ENCODE measurements at places on chromosomes 13 and 19. TPM values are rescaled to one million over a fixed set of nuclear protein-coding genes. Genes with fewer than 3 reads are reported as not detected.

- H3K36me3 ChIP-seq = peaks cover 23% of the 10 kb centered on the region
- H3K27me3 ChIP-seq = no peaks in the 10 kb centered on the region
- peak; percentile 71 for DNase-seq
- peak overlapping the region; percentile 62 for H3K27ac ChIP-seq
- H3K4me3 ChIP-seq = no peak overlapping the region
Measured at GRCh38 chr13:97367016-97367822, 66.8 kb upstream of the RAP2A start.

DNA sequence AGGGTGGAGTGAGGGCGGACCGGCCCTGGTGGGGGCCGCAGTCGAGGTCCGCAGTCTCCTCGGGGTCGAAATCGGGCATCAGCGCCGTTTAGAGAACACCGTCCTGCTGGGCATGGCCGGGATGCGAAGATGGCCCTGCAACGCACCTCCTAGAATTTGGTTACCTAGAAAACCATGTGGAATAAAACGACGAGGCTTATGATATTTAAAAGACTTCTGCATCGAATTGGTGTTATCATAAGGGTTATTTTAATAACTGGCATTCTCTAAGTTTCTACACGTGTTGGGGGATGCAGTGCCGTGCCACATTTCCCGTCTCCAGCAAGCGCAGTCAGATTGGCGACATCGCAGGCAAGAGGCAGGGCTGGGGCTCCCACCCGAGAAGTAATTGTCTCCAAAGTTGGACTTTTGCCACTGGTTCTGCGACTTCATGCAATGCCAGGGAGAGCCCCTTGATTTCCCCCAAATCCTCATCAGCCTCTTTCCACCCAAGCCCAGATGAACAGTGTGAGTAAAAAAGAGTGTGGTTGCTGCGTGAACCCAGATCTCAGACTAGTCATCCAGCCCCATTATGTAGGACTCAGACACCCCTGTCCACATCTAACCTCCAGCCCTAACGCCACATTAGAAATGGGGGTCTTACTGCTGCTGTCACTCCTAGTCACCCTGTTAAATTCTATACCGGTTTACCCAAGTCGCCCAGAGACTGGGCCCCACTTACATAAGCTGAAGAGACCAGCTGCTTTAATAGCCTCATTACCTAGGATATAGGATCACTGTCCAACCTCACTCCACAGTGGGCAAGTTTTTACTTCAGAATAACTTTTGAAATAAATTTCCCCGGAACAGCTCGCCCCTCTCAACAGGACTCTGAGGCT, 571 bp upstream of the DHRS12 start:
- H3K27ac ChIP-seq = peak overlapping the region; percentile 89
- H3K27me3 ChIP-seq = no peaks in the 10 kb centered on the region
- peaks cover 46% of the 10 kb centered on the region for H3K4me1 ChIP-seq
- H3K36me3 ChIP-seq = no peaks in the 10 kb centered on the region

DNA sequence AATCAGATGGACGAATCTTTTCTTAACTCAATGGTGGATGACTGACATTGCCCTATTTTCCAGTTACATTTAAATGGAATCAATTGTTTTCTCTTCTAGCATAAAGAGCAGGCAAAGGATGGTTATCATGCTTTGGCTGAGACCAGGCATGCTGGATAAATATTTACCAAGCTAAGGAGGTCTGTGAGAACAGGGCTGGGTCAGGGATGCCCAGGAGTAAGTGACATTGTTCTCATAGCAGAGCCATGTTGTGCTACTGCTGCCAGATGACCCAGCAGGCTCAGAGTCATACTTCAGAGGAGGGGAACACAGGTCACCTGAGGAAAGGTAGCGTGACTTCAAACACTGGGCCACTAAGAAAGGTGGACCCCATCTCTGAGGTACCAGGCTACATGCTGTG, 116.0 kb upstream of the RNF113B start:
- H3K4me1 ChIP-seq = no peaks in the 10 kb centered on the region
- DNase-seq = no peak
- no peaks in the 10 kb centered on the region for H3K27me3 ChIP-seq
- H3K27ac ChIP-seq = no peak overlapping the region
- no peaks in the 10 kb centered on the region for H3K36me3 ChIP-seq

- H3K27me3 ChIP-seq = no peaks in the 10 kb centered on the region
- no peaks in the 10 kb centered on the region for H3K4me1 ChIP-seq
- H3K27ac ChIP-seq = no peak overlapping the region
- H3K36me3 ChIP-seq = no peaks in the 10 kb centered on the region
- no peak overlapping the region for H3K4me3 ChIP-seq
Measured at GRCh38 chr13:54162069-54162468, 1133.5 kb downstream of the OLFM4 start.

GRCh38 chr19:772730-773436, 22.0 kb downstream of the MISP start:
- no peak overlapping the region for H3K4me3 ChIP-seq
- no peaks in the 10 kb centered on the region for H3K27me3 ChIP-seq
- H3K27ac ChIP-seq = no peak overlapping the region
- no peaks in the 10 kb centered on the region for H3K36me3 ChIP-seq
- no peak for DNase-seq

GRCh38 chr19:18021121-18021755, 13.3 kb downstream of the ARRDC2 start:
- peak overlapping the region; percentile 54 for H3K4me3 ChIP-seq
- H3K27ac ChIP-seq = peak overlapping the region; percentile 100
- DNase-seq = peak; percentile 92
- no peaks in the 10 kb centered on the region for H3K36me3 ChIP-seq
- H3K4me1 ChIP-seq = peaks cover 75% of the 10 kb centered on the region
- H3K27me3 ChIP-seq = no peaks in the 10 kb centered on the region

- peaks cover 14% of the 10 kb centered on the region for H3K4me1 ChIP-seq
- no peaks in the 10 kb centered on the region for H3K36me3 ChIP-seq
- no peaks in the 10 kb centered on the region for H3K27me3 ChIP-seq
- no peak overlapping the region for H3K4me3 ChIP-seq
- peak overlapping the region; percentile 18 for H3K27ac ChIP-seq
Measured at GRCh38 chr13:40508767-40509342, 157.6 kb downstream of the FOXO1 start.

DNA sequence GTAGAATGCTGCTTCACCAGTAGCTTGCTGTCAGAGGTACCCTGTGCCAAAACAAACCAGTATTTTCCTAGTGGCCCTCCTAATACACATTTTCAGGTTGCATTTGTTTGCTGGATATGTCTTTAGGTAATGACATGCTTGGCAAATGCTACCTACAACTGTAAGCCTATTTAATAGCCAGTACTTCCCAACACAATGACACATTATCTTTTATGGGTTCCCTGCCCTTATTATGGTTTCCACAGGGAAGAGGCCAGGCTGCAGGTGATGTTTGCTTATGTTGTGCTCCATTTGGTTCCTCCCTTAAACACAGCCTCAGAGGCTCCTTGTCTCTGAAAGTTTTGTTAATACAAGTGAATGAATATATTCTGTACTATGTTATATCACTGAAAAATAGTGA, 24.7 kb downstream of the FRY start:
- no peaks in the 10 kb centered on the region for H3K27me3 ChIP-seq
- no peak for DNase-seq
- H3K4me1 ChIP-seq = peaks cover 28% of the 10 kb centered on the region

GRCh38 chr13:44870456-44870929, 118.8 kb downstream of the NUFIP1 start:
- no peak overlapping the region for H3K4me3 ChIP-seq
- DNase-seq = peak; percentile 99
- peak overlapping the region; percentile 86 for H3K27ac ChIP-seq
- H3K36me3 ChIP-seq = no peaks in the 10 kb centered on the region

DNA sequence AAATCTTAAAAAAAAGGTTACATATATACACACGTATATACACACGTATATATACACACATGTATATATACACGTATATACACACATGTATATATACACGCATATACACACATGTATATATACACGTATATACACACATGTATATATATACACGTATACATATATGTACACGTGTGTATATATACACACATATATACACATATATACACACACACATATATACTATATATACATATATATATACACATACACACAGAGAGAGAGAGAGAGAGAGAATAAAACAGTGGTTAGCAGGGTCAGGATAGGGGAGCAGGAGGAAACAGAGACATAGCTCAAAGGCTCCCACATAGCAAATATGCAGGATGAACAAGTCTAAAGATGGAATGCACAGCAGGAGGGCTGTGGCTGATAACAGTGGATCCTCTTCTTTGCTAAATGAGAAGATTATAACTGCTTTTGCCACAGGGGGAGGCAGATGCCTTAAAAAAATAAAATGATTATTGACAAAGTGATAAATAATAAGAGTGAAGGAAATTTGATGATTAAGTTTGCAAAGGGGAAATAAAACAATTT, 714.5 kb downstream of the UQCRFS1 start:
- H3K27ac ChIP-seq = no peak overlapping the region
- no peaks in the 10 kb centered on the region for H3K36me3 ChIP-seq
- H3K27me3 ChIP-seq = no peaks in the 10 kb centered on the region
- no peak overlapping the region for H3K4me3 ChIP-seq

GRCh38 chr19:38946229-38947010, 15.7 kb downstream of the MRPS12 start:
- no peak overlapping the region for H3K4me3 ChIP-seq
- H3K4me1 ChIP-seq = no peaks in the 10 kb centered on the region
- no peaks in the 10 kb centered on the region for H3K36me3 ChIP-seq
- DNase-seq = no peak
- H3K27ac ChIP-seq = no peak overlapping the region

- H3K36me3 ChIP-seq = no peaks in the 10 kb centered on the region
- no peak for DNase-seq
- H3K27ac ChIP-seq = no peak overlapping the region
- peaks cover 16% of the 10 kb centered on the region for H3K4me1 ChIP-seq
- H3K27me3 ChIP-seq = no peaks in the 10 kb centered on the region
Measured at GRCh38 chr13:41492432-41493260, 35.3 kb downstream of the RGCC start.

- no peaks in the 10 kb centered on the region for H3K36me3 ChIP-seq
- H3K27me3 ChIP-seq = no peaks in the 10 kb centered on the region
- H3K4me1 ChIP-seq = peaks cover 8% of the 10 kb centered on the region
- no peak overlapping the region for H3K27ac ChIP-seq
Measured at GRCh38 chr19:49212016-49212701, 54.6 kb downstream of the TRPM4 start.

- H3K4me3 ChIP-seq = no peak overlapping the region
- H3K4me1 ChIP-seq = no peaks in the 10 kb centered on the region
- H3K27ac ChIP-seq = no peak overlapping the region
- H3K27me3 ChIP-seq = no peaks in the 10 kb centered on the region
Measured at GRCh38 chr13:32036126-32036695, 4.6 kb downstream of the FRY start.

- H3K27me3 ChIP-seq = peaks cover 30% of the 10 kb centered on the region
- no peaks in the 10 kb centered on the region for H3K4me1 ChIP-seq
- no peaks in the 10 kb centered on the region for H3K36me3 ChIP-seq
- DNase-seq = peak; percentile 16
- H3K27ac ChIP-seq = no peak overlapping the region
Measured at GRCh38 chr19:7787141-7787540, 24.1 kb downstream of the CLEC4M start.

DNA sequence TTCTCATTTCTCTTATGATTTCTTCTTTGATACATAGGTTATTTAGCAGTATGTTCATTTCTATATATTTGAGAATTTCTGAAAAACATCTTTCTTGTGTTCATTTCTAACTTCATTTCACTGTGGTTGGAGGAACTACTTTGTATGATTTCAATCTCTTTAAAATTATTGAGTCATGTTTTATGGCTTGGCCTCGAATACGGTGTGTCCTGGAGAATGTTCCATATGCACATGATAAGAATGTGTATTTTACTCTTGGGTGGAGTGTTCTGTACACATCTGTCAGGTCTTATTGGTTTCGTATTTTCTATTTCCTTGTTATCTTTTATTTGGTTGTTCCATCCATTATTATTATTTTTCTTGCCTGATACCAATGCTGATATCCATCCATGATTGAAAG, 22.9 kb downstream of the DNM2 start:
- H3K36me3 ChIP-seq = no peaks in the 10 kb centered on the region
- no peak for DNase-seq
- no peak overlapping the region for H3K4me3 ChIP-seq
- H3K27ac ChIP-seq = no peak overlapping the region
- H3K27me3 ChIP-seq = no peaks in the 10 kb centered on the region

GRCh38 chr13:50916701-50917184, 7.2 kb downstream of the RNASEH2B start:
- peaks cover 8% of the 10 kb centered on the region for H3K4me1 ChIP-seq
- DNase-seq = peak; percentile 11
- no peaks in the 10 kb centered on the region for H3K36me3 ChIP-seq
- H3K4me3 ChIP-seq = no peak overlapping the region
- no peak overlapping the region for H3K27ac ChIP-seq

DNA sequence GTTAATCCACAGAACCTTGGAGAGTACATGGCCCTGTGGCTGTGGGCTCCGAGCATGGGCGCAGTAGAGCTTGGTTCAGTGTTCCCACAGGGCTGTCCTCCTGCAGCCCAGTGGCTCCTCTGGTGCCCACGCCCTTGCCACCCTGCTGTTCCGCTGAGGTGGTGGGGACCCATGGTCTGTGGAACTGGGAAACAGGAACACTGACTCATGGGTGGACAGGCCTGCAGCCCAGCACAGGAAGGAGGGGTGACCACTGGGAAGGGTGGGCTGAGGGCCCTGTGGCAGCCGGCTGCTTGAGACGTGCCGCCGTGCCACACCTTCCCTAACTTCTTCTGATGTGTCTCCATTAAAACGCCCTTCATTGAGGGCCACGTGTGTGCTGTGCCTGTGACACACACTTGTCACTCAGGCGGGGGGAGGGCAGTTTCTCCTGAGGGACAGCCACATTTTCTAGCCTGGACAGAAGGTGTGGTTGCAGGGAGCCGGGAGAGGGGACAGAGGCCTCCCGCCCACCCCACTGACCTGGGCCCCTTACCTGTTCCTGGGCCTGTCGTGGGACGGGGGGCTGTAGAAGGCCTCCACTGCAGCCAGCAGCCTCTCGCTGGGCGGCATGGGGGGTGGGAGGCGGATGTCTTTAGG, 21.1 kb downstream of the CHERP start:
- DNase-seq = no peak
- no peaks in the 10 kb centered on the region for H3K4me1 ChIP-seq
- no peak overlapping the region for H3K27ac ChIP-seq
- no peak overlapping the region for H3K4me3 ChIP-seq
- peaks cover 98% of the 10 kb centered on the region for H3K36me3 ChIP-seq
- H3K27me3 ChIP-seq = no peaks in the 10 kb centered on the region

GRCh38 chr19:6906559-6907060, 19.2 kb downstream of the ADGRE1 start:
- H3K27ac ChIP-seq = no peak overlapping the region
- DNase-seq = no peak
- no peaks in the 10 kb centered on the region for H3K36me3 ChIP-seq
- no peak overlapping the region for H3K4me3 ChIP-seq
- H3K27me3 ChIP-seq = no peaks in the 10 kb centered on the region
- H3K4me1 ChIP-seq = no peaks in the 10 kb centered on the region

Gene SHISA7
- not detected for total RNA-seq

Gene LRRC63
- not detected for total RNA-seq

Gene DMAC2
- total RNA-seq = 61.0 TPM

Gene GPR32
- total RNA-seq = not detected

Gene UNC13A
- total RNA-seq = not detected

Gene CYP2F1
- total RNA-seq = not detected

Gene SLC46A3
- 10.6 TPM for total RNA-seq

Gene CLC
- total RNA-seq = not detected

Gene RNF113B
- total RNA-seq = not detected
